ENCODE measurements at places on chromosomes 12 and 14.

- no peak for DNase-seq
Observed at GRCh38 chr14:89750281-89750755, 204.2 kb downstream of the EFCAB11 start.

DNA sequence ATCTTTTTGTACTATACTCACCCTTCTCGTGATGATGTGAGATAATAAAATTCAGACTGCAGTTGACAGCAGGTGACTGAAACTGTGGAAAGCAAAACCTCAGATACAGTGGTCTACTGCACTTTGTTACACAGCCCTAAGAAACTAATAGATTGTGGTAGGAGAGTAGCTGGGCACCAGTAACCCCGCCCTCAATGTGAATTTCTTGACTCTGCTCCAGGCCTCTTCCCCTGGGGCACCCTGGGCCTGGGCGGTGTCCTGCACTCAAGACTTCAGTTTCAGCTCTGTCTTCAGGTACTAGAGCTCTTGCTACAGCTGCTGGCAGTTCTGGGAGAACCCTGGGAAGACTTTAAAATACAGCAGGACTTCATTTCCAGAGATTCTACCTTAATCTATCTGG, 197.6 kb upstream of the AVPR1A start:
- no peak for DNase-seq

- no peak for DNase-seq
Observed at GRCh38 chr14:37901978-37902377, 305.7 kb upstream of the SSTR1 start.

GRCh38 chr14:43005807-43006206, 1399.1 kb downstream of the LRFN5 start:
- no peak for DNase-seq

DNA sequence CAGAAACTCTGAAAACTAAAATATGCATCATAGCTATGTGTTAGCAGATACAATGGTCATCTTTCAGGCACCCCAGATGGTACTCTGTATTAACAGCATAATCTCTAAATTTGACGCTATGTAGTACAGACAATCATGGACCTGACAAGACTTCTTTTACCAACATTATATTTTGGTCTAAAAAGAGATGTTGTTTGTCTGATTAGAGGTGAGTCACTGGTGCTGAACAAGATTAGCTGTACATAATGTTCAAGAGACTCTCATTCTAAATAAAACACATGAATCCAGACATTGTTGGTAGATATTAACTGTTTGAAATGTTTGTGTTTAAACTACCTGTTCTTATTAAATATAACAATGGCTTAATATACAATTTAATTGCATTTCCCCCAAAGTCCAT, 146.4 kb upstream of the LMNTD1 start:
- DNase-seq = no peak

DNA sequence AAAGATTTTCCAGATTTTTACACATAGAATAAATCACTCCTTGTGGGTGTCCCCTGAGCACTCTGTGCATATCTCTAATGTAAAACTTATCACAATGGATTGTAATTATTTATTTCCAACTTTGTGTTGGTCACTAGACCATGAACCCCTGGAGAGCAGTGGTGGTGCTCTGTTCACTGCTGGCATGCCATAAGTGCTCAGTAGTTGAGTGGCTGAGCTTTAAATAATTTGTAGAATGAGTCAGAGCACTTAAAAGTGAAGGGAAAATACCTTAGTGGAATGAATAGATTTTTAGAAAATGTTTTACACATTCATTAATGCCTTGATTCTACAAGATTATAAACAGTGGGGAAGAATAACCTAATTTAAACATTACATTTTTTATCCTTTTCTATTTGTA, 6.3 kb downstream of the MGAT4C start:
- DNase-seq = no peak

- no peak for DNase-seq
Observed at GRCh38 chr12:570921-571794, 92.1 kb downstream of the NINJ2 start.

Measured in CD4-positive, alpha-beta T cell treated with Interleukin-12 subunit alpha and Interleukin-12 subunit beta, for 1 hour (primary cell).